CD4-positive, alpha-beta T cell treated with Interleukin-1 beta for 1 hour (primary cell): ENCODE measurements at places on chromosomes 11 and 22.
A peak's percentile ranks its signal among the peaks of the same experiment; 100 is the strongest.

DNA sequence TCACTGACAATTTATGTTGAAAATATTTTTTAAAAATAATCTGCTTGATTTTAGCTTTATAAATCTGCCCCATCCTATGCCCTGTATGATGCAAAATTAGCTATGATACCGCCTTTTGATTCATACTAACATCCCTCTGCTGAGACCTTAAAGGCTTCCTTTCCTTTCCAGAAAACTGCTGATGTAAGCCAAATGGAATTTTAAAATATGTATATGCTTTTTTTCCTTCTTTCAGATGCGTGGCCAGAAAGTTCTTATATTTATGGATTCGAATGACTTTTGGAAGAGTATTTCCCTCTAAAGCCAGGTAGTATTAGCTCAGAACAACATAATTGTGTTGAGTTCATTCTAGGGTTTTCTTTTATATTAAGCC lies 34.5 kb downstream of the SFI1 start:
- DNase-seq: no peak

GRCh38 chr11:15863411-15863810 lies 492.9 kb downstream of the SOX6 start:
- no peak for DNase-seq

GRCh38 chr11:1832211-1832919 lies 2.4 kb upstream of the SYT8 start:
- DNase-seq: peak; percentile 49

- no peak for DNase-seq
These were observed 5.3 kb downstream of the PHOX2A start for GRCh38 chr11:72238492-72239312.

GRCh38 chr22:41152902-41153301 lies 52.2 kb upstream of the L3MBTL2 start:
- DNase-seq: no peak

DNA sequence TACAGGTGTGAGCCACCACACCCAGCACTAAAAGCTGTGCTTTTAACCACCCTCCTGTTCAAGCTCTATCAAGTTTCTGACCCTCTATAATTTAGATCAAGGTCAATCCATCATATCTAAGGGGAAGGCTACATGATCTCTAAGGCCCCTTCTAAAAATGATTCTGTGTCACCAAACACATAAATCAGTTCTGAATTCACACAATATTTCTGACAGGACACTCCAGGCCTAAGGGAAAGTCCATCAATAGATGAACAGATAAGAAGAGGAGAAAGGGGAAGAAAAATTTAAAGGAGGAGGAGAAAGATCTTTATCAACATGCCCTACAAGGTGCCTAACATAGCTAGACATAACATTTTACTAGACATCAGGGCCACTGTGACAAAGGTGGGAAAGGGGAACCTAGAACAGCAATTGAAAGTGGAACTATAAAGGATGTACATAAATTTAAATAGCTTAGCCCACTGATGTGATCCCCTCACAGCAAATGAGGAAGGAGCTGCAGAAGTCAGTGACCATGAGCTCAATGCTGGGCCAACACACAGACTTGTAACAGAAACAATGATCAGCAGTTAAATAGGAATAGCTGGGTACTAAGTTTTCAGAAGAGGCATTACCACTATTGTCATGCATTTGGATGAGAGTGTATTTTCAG lies 4.7 kb downstream of the PRCP start:
- no peak for DNase-seq

DNA sequence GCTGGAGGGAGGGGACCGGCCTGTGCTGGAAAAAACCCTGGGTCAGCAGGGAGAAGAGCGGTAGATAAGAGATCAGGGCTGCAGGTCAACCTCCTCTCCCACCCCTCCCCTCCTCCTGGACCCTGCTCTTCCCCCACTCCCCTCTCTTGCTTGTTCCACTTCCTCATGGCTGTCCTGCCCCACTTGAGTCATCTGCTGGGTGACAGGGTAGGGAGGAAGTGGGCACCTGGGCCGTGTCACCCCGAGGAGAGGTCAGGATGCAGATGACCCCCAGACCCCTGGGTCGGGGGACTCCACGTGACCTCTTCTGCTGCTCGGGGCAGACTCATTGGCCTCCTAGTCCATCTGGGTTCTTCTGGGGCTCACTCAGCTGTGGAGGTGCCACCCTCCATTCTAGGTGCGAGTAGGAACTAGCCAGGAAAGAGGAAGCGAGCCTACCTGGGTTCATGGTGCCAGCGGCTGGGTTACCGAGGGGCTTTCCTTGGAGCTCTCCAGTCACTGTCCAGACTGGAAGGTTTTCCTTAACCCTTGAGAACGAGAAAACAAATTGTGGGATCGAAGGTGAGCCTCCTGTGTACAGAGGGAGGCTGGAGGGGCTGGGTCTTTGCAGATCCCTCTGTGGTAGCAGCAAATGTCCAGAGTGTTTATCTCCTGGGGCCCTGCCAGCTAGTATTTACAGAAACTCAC lies 6.5 kb downstream of the APOL2 start:
- DNase-seq: no peak

- no peak for DNase-seq
These were observed 9.1 kb downstream of the HPS5 start for GRCh38 chr11:18312663-18313420.

DNA sequence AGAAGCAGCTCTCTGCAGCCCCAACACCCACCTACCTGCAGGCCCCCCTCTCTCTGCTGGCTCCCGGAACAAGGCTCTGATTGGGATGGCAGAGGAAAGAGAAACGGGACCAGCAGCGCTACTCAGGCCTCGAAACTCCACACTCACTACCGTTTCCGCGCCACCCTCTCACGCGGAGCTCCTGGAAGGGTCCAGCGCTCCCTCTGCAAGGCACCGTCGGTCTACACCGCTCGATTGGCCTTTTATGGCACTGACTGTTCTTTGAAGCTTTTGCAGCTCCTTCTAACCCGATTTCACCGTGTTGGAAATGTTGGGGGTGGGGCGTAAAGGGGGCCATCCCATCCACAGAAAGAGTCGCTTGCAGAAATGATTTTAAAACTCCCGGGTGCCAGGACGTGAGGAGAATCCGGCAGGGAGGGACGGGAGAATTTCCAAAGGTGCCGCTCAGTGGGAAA lies 323 bp upstream of the PANX1 start:
- no peak for DNase-seq

- DNase-seq: no peak
These were observed 2.7 kb upstream of the SCUBE1 start for GRCh38 chr22:43345761-43346301.

DNA sequence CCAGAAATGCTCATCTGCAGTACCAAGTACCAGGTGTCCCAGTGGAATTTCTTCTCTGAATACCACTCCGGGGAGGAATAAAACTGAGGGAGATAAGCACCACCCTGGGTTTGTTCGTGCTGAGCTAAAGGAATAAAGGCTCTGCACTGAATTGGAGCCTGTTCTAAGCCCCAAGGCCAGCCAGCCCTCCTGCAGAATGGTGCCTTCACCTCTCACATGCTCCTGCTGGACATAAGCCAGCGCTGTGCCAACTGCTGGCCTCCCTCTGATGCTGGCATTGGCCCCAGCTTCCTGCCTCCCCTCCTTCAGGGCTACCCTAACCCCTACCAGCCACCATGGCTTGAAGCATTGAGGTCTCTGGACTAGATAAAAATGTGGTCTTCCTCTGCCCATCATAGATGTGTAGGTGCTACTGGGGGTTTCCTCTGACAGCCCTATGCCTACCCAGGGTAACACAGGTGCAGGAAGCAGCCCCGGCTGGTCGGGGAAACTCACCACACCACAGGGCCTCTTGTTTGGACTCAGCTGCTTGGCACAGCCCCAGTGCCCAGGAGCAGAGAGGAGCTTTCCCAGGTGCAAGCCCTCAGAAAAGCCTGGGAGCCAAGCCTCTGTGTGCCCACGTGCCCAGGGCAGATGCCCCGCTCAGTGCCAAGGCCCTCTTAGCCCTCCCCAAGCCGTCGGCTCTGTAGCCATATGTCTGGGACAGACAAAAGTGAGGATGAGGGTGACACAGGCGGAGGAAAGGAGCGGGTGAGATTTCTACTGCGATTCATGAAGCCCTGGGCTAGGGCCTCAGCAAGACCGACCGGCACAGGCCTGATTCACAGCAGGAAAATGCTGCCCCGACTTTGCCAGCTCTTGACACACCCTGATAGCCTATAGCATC lies 34.1 kb upstream of the JAM3 start:
- no peak for DNase-seq

DNA sequence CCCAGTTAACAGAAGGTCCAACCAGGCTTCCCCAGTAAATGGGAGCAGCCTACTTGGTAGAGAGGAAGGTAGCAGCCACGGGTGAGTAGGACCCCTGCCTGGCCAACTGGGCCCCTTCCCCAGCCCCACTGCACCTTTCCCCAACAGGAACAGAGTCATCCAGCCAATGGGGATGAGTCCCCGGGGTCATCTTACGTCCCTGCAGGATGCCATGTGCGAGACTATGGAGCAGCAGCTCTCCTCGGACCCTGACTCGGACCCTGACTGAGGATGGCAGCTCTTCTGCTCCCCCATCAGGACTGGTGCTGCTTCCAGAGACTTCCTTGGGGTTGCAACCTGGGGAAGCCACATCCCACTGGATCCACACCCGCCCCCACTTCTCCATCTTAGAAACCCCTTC lies 6.6 kb downstream of the RIC8A start:
- DNase-seq: no peak

DNA sequence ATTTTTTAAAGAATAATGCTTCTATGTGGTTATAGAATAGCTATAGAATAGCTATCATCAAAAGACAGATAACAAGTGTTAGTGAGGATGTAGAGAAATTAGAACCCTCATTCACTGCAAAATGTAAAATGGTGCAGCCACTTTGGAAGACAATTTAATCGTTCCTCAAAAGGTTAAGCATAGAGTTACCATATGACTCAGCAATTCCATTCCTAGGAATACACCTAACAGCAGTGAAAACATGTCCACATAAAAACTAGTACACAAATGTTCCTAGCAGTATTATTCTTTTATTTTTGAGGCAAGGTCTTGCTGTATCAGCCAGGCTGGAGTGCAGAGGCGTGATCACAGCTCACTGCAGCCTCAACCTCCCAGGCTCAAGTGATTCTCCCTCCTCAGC lies 34.0 kb downstream of the RTL6 start:
- no peak for DNase-seq

GRCh38 chr11:12258451-12258850 lies 118.9 kb upstream of the PARVA start:
- no peak for DNase-seq

DNA sequence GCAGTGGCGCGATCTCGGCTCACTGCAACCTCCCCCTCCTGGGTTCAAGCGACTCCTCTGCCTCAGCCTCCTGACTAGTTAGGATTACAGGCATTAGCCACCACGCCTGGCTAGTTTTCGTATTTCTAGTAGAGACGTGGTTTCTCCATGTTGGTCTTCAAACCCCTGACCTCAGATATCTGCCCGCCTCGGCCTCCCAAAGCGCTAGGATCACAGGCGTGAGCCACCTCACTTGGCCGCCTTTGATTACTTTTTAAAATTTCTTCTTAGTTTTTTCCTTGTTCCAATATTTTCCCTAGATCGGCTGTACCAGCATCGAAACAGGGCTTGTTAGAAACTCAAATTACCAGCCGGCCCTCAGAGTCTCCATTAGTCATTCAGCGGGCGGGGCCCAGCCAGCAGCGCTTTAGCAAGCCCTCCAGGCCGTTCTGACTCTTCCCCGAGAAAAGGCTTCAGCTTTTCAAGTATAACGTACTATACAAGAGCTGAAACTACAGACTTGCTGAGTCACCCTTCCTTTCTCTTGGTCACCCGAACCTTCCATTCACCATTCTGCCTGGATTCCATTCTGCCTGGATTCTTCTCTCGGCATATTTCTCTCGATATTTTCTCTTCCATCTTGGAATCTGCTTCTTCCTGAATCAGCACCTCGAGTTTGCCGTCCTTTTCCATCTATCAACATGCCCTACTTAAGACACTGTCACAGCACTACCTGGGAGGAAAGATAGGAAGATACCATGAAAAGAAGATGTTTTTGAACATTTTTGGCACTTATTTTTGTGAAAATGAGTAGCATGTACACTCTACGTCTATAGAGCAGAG lies 6.7 kb upstream of the CAPRIN1 start:
- DNase-seq: peak; percentile 39

DNA sequence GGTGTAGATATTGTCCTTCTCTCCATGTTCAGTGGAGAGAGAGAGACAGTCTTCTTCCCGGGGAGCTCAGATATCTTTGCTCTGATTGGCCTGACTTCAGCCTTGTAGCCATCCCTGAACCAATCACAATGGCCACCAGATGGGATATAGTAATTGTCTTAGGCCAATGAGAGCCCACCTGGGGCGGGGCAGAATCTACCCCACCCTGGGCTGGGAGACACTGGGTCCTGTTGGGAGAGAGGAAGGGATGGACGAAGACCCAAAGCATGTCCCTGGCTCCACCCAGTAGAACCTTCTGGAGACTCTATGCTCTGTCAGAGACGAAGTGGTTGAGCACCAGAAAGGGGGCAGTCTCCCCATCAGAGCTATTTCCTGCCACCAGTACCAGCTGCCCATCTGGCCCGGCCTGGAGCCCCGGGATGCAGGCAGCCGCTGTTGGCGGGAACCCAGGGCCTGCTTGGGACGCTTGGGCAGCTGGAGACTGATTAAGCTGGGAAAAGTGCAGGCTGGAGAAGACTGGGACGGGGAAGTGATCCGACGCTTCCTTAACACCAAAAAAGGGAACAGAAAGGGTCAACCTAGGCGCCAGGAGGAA lies 31.6 kb upstream of the CBX7 start:
- no peak for DNase-seq

DNA sequence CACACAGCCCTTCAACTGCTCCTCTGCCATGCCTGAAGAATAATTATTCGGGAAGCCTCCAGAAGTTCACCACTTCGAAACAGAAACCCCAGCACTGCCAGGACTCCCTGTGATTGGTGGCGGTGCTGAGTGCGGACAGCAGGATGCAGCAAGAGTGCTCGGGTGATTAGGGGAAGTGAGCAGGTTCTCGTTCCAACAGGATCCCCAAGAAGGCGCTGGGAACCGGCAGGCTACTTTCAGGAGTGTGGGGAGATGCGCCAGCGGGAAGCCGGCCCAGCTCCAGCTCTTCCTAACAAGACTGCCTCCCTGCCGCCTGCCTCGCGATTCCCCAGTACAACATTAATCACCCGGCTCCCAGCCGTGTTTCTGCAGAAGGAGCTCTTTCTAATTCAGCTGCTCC lies 630.2 kb downstream of the BRD1 start:
- no peak for DNase-seq

GRCh38 chr22:36700711-36701670 lies 2.6 kb downstream of the CACNG2 start:
- DNase-seq: no peak

DNA sequence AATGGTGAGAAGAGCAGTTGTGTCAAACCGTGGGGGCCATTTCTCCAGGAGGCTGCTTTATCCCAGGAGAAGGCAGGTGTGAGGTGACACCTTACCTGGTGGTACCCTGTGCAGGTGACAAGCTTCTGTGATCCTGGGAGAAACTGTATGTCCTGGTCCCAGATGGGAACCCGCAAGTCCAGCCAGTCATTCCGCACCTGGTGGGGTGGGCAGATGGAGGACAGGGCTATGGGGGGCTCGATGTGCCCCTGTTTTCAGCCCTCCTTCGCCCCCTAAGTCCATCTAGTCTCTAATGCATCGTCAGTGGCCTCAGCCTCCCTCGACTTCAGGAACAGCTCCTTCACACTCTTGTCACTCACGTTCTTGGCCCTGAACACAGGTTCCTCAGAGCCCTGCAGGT lies 2.7 kb upstream of the TEX54 start:
- DNase-seq: no peak
